Umbilical cord (tissue), 2 donors: ENCODE measurements at places on chromosomes 2 and 18.
A peak's percentile ranks its signal among the peaks of the same experiment; 100 is the strongest.

DNA sequence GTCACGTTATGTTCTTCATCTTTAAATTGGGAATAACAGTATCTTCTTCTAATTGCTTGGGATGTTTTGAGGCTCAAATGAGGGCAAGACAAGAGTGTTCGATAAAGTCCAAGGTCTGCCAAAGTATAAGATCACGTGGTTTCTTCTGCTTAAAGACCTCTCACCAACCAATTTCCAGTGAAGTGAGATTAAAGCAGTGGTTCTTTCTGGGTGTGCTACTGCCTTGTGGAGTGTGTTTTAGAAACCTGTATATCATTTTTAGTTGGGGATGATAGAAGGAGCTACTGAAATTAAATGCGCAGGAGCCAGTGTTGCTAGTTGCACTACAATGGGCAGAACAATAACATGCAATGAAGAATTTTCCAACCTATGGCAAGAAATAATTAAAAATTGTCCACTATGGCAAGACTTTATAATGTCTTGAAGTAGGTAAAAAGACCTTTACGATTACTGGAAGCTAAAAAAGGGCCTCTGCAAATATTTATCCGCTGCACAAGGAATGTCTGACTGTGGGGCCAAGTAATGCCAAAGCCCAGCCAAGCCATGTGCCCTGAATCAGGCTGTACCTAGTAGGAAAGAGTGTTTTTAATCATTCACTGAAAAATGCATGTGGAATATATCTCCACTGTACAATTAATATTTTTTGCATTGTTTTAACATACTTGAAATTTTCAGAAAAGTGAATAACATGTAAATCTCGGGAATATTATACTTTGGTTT is 244.5 kb upstream of the REG3G start:
- peak; percentile 16 for DNase-seq

DNA sequence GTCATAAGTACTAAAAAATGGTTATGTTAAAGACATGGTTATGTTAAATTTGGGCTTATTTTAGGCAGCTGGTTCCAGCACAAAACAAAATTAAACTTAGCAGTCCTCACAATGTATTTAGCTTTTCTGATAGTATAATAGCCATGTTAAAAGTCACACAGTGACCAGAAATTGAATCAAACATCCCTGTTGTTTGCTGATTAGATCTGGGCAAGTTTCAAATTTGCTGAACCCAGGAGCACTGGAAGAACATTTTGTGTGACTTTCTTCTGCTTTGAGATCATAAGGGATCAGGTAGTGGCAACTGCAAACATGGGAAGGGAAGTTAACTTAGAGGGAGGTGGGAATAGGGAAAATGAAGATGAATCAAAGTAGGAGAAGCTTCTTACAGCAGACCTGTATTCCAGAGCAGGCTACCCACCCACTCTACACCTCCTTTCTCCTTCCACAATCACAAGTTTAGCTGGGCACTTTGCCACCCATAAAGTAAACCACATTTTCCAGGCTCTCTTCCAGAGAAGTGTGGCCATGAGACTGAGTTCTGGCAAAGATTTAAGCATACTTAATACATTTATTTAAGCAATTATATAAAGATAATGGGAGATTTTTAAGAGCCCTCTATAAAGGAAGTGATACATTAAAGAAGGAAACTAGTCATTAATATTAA is 616.1 kb upstream of the LRATD1 start:
- no peak for DNase-seq

DNA sequence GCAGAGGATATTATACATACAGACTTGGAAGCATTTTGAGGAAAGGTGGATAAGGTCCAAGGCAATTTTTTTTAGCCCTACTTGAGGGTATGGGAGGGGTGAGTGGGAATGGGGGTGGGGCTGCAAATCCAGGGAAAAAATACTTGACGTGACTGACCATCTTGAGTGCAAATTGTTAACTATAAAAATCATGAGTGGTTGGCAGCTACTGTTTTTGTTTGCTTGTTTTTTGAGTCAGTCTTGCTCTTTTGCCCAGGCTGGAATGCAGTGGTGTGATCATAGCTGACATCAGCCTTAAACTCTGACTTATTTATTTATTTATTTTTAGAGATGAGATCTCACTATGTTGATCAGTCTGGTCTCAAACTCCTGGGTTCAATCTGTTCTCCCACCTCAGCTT is 458.8 kb downstream of the PIK3C3 start:
- DNase-seq = no peak

DNA sequence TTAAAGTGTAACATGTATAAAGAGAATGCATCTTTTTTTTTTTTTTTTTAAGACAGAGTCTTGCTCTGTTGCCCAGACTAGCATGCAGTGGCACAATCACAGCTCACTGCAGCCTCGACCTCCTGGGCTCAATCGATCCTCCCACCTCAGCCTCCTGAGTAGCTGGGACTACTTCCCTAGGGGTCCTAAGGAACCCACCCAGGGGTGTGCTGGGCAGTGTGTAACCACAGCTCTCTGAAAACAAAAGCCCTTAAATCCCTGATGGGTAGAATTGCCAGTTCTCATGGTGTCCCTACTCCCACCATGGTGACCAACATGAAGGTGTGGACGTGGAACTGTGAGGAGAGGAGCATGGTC is 105.6 kb upstream of the ST3GAL5 start:
- DNase-seq = no peak

DNA sequence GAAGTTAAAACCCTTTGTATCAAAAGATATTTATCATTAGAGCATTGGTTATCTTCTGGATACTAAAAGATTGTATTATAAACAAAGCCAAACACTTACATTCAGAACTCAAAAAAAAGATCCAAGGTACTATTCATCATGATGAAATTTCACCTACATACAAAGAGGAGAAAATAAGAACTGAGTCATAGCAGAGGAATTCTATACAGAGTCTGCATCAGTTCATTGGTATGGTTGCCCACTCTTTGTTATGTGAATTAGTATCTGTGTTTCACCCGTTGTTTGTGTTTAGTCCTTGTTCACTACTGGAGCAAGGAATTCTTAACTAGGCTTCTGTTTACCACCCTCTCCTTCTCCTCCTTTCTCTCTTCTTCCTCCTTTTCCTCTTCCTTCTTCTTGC is 157.9 kb downstream of the LNPK start:
- DNase-seq = no peak

DNA sequence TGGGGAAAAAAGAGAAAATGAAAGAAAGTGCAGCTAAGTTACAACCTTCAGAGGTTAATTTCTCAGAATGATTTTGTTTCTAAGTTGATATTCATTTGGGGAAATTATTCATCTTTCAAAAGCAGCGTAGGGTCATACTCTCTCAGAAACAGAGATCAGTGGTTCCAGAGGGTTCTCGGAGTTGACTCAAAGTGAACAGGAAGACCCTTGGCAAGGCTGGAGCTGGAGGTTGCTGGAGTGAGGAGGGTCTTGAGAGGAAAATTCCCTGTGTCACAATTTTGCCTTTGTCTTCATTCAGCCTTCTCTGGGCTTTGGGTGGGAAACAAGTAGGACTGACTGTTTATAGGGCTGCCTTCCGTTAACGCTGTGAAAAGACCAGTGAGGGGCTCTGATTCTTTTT is 168.2 kb downstream of the ICOS start:
- DNase-seq = no peak

- no peak for DNase-seq
Observed at GRCh38 chr2:52597346-52597745, 1170.3 kb upstream of the CHAC2 start.

GRCh38 chr2:149741646-149742045 is 154.1 kb upstream of the MMADHC start:
- DNase-seq = no peak

- DNase-seq = no peak
Observed at GRCh38 chr2:178452334-178452733, 1.2 kb downstream of the PJVK start.

- DNase-seq = no peak
Observed at GRCh38 chr2:80326861-80327260, 22.3 kb upstream of the LRRTM1 start.

DNA sequence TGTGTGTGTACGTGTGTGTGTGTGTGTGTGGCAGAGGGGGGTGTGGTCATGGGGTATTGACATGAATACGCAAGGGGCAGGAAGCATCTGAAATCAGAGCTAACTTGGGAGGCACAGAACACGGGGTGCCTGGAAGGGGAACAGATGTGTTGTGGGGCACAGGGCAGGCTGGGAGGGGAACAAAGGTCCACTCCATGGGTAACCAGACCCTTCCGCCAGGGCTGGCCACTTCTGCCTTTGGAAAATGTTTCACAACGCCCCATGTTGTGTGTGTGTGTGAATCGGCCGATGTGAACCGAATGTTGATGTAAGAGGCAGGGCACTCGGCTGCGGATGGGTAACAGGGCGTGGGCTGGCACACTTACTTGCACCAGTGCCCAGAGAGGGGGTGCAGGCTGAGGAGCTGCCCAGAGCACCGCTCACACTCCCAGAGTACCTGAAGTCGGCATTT is at the start of gene SLC11A1:
Gene SLC11A1 (plus strand): TSS at position 358 of the 451 bp plus-strand sequence. CDS start 96 bp downstream, outside the sequence.
- peak; percentile 42 for DNase-seq
